ENCODE measurements at places on chromosomes 5 and 9. TPM values are rescaled to one million over a fixed set of nuclear protein-coding genes. Genes with fewer than 3 reads are reported as not detected.

- no peak overlapping the region for H3K4me3 ChIP-seq
- no peak overlapping the region for H3K27ac ChIP-seq
- no peak for DNase-seq
- H3K4me1 ChIP-seq, result no peaks in the 10 kb centered on the region
- H3K27me3 ChIP-seq, result no peaks in the 10 kb centered on the region
These were observed 659.8 kb downstream of the TLE4 start for GRCh38 chr9:80231318-80232236.

DNA sequence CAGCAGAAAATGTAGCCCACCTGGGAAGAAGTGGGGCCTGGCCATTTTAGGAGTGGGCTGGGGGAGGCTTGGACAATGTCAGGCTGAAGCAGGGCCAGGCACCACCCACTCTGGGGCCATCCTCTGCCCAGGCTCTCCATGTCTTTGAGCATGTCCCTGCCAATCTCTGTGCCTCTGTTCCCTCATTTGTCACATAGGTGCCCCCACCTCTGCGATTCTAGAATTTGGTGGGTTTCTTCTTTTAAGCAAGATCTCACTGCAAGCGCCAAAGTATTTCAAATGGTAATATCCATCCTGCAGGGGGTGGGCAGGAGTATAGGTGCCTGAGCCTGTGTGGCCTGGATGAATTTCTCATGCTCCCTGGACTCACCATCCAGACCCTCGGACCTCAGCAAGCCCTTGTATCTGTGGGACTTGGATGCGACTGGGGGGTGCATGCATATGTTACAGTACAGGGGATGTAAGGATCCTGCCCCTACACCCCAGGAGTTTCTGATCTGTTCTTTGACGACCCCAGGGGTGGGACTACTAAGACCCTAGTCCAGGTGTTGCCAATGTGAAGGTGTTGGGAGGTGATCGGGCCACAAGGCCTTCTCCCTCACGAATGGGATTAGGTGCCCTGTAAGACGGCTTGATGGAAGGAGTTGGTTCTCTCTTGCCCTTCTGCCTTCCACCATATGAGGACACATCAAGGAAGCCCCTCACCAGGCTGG lies 4.3 kb downstream of the CD74 start:
- H3K27ac ChIP-seq, result no peak overlapping the region
- H3K36me3 ChIP-seq, result no peaks in the 10 kb centered on the region
- no peak for DNase-seq
- no peaks in the 10 kb centered on the region for H3K27me3 ChIP-seq

GRCh38 chr5:55997742-55998351 lies 3.1 kb upstream of the IL6ST start:
- H3K36me3 ChIP-seq, result no peaks in the 10 kb centered on the region
- H3K4me1 ChIP-seq, result peaks cover 27% of the 10 kb centered on the region
- peak overlapping the region; percentile 65 for H3K27ac ChIP-seq
- no peaks in the 10 kb centered on the region for H3K27me3 ChIP-seq
- H3K4me3 ChIP-seq, result no peak overlapping the region

- H3K4me3 ChIP-seq, result no peak overlapping the region
- H3K27ac ChIP-seq, result no peak overlapping the region
- H3K36me3 ChIP-seq, result no peaks in the 10 kb centered on the region
- H3K27me3 ChIP-seq, result peaks cover 3% of the 10 kb centered on the region
These were observed 108.9 kb downstream of the CACNA1B start for GRCh38 chr9:137986268-137987099.

DNA sequence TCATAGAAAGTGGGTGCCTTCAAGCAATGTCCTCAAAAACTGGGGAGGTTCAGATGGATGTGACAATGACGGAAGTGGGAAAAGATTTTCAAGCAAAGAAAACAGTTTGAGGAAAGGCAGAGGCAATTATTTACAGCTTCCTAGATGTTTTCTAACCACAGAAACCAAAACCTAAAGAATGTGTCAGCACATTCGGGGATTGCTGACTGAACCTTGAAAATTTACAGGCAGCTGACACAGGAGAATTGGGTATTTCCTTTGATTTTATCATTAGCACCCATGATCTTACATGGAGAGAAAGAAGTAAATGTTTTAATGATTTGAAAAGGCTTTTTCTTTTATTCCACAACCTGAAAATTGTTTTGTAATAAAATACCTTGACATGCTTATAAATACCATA lies 369.0 kb downstream of the ACTL7B start:
- no peaks in the 10 kb centered on the region for H3K27me3 ChIP-seq
- no peaks in the 10 kb centered on the region for H3K36me3 ChIP-seq
- no peak overlapping the region for H3K4me3 ChIP-seq
- DNase-seq, result no peak
- no peak overlapping the region for H3K27ac ChIP-seq
- no peaks in the 10 kb centered on the region for H3K4me1 ChIP-seq

- H3K36me3 ChIP-seq, result no peaks in the 10 kb centered on the region
- H3K4me3 ChIP-seq, result no peak overlapping the region
- H3K27me3 ChIP-seq, result no peaks in the 10 kb centered on the region
- DNase-seq, result no peak
- no peak overlapping the region for H3K27ac ChIP-seq
These were observed 107.7 kb downstream of the LIFR start for GRCh38 chr5:38448568-38449350.

DNA sequence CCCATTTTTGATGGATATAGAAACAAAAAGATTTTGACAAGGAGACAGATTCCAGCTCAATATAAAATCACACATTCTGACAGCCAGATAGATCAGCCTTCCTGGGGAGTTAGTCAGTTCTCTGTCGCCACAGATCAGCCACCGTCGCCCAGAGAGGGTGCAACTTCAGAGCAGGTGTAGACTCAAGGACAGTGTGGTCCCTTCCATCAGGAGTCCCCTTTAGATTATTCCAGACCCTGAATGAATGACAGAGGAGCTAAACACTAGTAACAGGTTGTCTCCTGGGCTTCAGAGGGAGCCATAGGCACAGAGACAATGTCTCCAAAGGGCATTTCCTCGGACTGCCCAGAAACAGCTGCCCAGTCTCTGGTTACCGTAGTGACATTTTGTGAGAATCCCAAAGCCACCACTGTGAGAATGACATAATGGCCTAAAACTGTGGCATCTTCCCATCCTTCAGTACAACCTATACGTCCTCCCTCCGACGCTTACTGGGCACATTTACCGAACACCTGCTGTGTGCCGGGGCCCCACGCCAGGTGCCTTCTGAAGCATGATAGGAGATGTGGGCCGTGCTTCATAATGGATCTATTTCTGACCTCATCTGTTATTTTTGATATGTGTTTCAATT lies 47.4 kb upstream of the SLC2A8 start:
- no peaks in the 10 kb centered on the region for H3K36me3 ChIP-seq
- H3K27ac ChIP-seq, result no peak overlapping the region
- H3K4me3 ChIP-seq, result no peak overlapping the region

DNA sequence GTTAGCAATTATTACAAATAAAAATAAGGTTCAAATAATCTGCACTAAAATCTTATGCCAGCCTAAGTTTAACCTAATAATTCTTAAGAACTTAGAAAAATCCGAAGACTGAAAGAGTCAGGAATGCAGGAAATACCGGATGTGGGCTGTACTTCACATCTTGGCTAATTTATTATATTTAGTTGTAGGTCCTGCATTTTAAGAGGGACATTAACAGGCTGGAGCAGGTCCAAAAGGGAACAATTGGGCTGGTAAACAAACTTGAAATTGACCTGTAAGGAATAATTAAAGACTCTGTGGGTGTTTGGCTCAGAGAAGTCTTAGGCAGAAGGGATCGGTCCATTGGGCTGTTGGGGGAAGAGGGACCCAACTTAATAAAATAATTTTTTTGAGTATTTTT lies 18.4 kb downstream of the GLRA1 start:
- H3K4me1 ChIP-seq, result no peaks in the 10 kb centered on the region
- no peak overlapping the region for H3K4me3 ChIP-seq
- DNase-seq, result no peak
- H3K27me3 ChIP-seq, result peaks cover 31% of the 10 kb centered on the region

GRCh38 chr5:96065685-96066385 lies 104.2 kb upstream of the ELL2 start:
- no peaks in the 10 kb centered on the region for H3K36me3 ChIP-seq
- peaks cover 38% of the 10 kb centered on the region for H3K4me1 ChIP-seq
- H3K4me3 ChIP-seq, result no peak overlapping the region
- H3K27ac ChIP-seq, result no peak overlapping the region

DNA sequence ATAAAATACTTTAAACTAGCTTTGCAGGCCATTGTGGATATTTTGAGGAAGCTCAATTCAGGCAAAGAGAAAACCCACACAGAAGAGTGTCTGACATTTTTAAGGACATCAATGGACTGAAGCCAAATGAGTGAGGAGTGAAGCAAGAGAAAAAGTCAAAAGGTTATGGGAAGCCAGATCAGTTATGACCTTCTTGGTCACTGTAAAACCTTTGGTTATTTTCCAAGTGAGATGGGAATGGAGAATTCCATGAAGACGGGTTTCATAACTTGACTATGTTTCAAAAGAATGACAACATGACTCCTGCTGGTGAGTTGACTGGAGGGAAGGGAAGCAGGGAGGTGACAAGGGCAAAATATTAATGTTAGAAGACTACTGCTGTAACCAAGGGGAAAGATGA lies 585.2 kb downstream of the EFNA5 start:
- no peak for DNase-seq
- no peaks in the 10 kb centered on the region for H3K36me3 ChIP-seq
- H3K4me3 ChIP-seq, result no peak overlapping the region
- no peaks in the 10 kb centered on the region for H3K4me1 ChIP-seq
- no peaks in the 10 kb centered on the region for H3K27me3 ChIP-seq

- H3K4me3 ChIP-seq, result no peak overlapping the region
- no peaks in the 10 kb centered on the region for H3K36me3 ChIP-seq
- H3K4me1 ChIP-seq, result peaks cover 14% of the 10 kb centered on the region
- DNase-seq, result no peak
- no peaks in the 10 kb centered on the region for H3K27me3 ChIP-seq
These were observed 23.0 kb downstream of the ZNF474 start for GRCh38 chr5:122152266-122152900.

DNA sequence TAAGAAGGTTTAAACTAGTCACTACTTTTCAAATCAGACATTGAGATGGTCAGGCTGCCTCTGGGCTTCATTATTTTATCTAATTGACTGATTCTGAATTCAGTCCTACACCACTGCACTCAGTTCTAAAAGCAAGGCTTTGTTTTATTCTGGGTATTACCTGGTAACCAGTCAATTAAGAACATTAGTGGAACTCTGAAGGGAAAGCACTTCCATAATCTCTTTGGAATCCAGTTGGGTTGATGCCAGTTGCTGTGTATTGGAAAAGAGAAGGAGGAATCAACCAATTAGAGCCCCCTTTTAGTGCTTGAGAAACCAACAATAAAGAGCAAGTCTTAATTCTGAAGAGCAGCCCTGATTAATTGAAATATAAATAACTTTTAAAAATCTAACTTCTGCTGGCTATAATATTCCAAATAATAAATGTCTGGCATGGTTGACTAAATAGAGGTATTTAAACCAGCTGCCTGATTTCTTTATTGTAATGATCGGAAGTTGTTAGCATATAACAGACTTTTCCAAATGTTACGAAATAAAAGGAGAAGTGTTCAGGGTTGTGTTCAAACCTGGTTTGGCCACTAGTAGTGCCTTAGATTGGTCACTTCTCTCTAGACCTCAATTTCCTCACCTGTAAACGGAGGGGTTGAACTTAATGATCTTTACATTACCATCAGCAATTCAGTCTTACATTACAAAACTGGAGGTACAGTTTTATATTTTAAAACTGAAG lies 32.0 kb downstream of the CPEB4 start:
- peak overlapping the region; percentile 74 for H3K4me3 ChIP-seq
- H3K27ac ChIP-seq, result peak overlapping the region; percentile 91
- DNase-seq, result peak; percentile 42
- H3K27me3 ChIP-seq, result no peaks in the 10 kb centered on the region
- H3K36me3 ChIP-seq, result peaks cover 3% of the 10 kb centered on the region
- H3K4me1 ChIP-seq, result peaks cover 38% of the 10 kb centered on the region

DNA sequence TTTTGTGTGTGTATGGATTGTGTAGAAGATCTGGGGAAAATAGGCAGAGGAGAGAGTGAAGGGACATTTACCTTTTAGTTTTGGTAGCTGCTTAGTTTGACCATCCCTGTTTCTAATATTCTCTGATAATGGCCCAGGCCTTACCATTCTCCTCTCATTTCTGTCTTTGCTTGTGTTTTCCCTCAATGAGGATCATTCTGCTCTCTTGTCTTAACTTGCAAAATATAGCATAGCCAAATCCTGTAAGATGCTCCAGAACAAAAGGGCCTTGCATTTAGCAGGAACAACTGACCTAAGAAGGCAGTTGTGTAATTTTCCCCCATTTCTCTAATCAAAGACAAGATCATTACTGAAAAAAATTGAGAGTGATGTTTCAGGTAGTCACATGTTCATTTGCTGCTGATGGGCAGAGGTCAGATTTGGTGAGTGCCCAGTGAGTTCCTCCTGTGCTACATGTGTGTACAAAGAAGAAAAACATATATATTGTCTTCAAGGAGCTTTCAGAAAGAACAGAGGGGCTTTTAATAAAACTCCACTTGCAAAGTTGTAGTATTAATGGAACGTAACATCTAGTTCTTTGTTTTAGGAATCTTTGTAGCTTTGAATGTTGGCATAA lies 139.5 kb downstream of the KDM4C start:
- peaks cover 11% of the 10 kb centered on the region for H3K4me1 ChIP-seq
- no peaks in the 10 kb centered on the region for H3K27me3 ChIP-seq
- no peak overlapping the region for H3K27ac ChIP-seq
- no peaks in the 10 kb centered on the region for H3K36me3 ChIP-seq
- H3K4me3 ChIP-seq, result no peak overlapping the region
- DNase-seq, result no peak

PCDHGC5 gene
- 0.46 TPM for total RNA-seq

ANKRD18A gene
- 2.2 TPM for total RNA-seq

DNA sequence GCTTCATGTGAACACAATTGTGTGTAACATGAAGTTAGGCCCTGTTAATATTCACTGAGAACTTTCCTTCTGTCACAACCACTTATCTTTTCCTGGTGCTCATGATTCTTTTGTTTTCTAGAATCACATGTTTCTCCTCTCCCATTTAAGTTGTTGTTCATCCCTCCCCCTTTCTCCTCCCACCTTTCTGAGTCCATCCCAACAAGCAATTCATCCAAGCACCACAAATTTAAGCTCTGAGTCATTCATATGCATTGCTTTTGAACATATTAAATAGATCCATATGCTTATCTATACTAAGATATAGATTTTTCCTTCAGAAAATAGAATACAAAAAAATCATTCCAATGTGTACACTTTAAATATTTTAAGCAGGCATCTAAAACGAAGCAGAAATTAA lies 75.2 kb upstream of the NFIB start:
- no peaks in the 10 kb centered on the region for H3K36me3 ChIP-seq
- no peak overlapping the region for H3K27ac ChIP-seq
- no peaks in the 10 kb centered on the region for H3K27me3 ChIP-seq
- H3K4me3 ChIP-seq, result no peak overlapping the region
- DNase-seq, result no peak
- no peaks in the 10 kb centered on the region for H3K4me1 ChIP-seq

BSPRY gene
- 22.6 TPM for total RNA-seq

- no peak for DNase-seq
- H3K27ac ChIP-seq, result no peak overlapping the region
- H3K4me3 ChIP-seq, result no peak overlapping the region
These were observed 41.8 kb downstream of the SH3RF2 start for GRCh38 chr5:145978171-145978570.

PLCXD3 gene
- total RNA-seq, result 5.0 TPM

- peak overlapping the region; percentile 87 for H3K27ac ChIP-seq
- no peaks in the 10 kb centered on the region for H3K27me3 ChIP-seq
- peaks cover 43% of the 10 kb centered on the region for H3K4me1 ChIP-seq
These were observed 21.0 kb upstream of the PPP2CA start for GRCh38 chr5:134246771-134247427.

- no peak overlapping the region for H3K4me3 ChIP-seq
- no peaks in the 10 kb centered on the region for H3K4me1 ChIP-seq
- no peak for DNase-seq
- H3K27ac ChIP-seq, result no peak overlapping the region
These were observed 151.3 kb upstream of the TLX3 start for GRCh38 chr5:171157775-171158174.
